Fibroblast of skin of left quadriceps (primary cell): ENCODE measurements at places on chromosomes 4 and X.

DNA sequence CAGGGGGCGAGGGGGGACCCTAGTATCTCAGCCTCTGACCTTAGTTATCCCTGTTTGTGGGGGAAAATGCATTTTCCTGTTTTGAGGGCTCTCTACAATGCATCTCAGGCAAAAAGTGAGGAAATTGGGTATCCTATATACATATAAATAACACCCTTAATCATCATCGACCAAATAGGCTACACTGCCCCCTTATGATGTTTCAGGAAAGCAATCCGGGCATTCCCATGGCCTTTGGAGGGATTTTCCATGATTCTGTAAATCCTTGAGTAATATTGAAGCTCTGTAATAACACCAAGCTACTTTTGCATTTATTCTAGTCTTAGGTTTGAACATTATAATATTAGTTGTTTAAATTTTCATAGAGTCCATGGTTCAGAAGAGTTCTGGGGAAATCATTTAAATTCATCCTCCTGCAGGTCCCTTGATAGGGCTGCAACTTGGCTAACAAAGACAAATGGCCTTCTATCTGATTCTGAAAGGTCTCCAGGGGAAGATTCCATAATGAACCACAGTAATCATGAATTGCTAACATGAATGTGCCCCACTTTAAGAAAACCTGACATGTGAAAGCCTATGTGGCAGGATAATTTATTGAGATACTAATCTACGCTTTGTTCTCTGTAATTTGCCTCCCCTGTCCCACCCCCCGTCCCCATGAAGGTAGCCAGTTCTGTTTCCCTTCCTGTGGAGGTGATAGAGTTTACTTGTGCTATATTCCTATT is 91.5 kb upstream of the SCOC start:
- no peak for DNase-seq

- DNase-seq: no peak
These were observed 435.7 kb upstream of the FMR1 start for GRCh38 chrX:147476008-147476407.

DNA sequence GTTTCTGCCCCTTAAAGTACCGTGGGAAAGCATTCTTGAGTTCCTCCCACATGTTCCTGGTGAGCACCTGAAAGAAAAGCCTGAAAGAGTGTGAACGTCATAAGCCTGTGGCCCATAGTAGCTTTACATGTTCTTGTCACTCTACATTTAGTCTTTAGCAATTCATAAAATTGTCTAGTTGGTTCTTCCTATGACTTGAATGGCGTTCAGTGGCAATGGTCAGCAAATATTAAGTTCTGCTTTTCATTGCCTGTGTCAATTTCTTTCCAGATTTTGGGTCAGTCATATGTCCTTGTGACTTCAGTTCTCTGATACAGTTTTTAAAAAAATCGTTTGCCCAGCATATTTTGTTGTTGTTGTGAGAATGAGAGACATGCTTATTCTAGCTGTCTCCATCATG is 650.0 kb upstream of the BOD1L1 start:
- DNase-seq: no peak

DNA sequence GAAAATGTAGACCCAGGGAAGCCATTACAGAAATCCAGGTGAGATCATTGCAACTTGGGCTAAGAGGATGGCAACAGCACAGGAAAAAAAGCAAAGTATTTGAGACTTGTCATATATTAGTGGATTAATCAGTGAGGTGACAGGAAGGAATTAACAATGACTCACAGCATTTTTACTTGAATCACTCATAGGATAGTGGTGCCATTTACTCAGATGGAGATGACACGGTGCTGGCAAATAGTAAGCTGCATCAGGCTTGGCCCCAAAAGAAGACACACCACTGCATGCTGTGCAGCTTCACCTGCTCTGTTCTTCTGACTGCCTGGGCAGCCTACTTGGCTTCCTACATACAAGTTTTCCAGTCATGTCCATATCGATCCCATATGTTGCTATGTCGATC is 144.8 kb downstream of the FRYL start:
- no peak for DNase-seq

DNA sequence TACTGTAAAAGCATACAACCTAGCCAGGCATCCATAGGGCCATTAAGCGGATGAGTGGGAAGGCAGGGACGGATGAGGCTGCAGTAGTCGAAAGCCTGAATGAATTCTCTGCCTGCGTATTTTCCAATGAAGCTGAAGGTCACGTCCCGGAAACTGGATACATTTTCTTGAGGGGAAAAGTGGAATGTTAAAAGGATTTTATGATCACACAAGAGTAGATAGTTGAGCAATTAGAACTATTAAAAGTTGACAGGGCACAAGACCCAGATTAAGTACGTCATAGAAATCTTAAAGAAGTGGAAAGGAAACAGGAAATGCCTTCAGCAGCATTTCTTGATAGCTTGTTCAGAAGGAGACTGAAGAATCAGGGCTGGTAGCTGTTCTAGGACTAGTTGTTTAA is 98.3 kb upstream of the CXXC4 start:
- no peak for DNase-seq

DNA sequence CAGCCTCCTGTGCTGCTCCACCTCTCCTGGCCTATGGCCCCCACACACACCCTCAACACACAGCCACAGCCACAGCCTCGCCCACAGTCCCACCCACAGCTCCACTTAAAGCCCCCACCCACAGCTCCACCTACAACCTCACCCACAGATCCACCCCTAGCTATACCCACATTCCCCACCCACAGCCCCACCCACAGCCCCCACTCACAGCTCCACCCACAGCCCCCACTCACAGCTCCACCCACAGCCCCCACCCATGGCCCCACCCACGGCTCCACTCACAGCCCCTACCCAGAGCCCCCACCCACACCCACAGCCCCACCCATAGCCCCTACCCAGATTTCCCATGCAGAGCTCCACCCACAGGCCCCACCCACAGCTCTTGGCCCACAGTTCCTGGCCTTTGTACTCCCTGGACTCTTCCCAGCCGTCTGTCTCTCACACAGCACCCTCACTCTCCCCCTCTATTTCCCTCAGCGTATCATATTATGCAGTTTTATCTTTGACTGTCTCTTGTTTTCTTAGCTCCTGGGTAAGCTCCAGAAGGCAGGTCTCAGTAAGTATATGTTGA is 322.5 kb downstream of the EVC2 start:
- DNase-seq: no peak

DNA sequence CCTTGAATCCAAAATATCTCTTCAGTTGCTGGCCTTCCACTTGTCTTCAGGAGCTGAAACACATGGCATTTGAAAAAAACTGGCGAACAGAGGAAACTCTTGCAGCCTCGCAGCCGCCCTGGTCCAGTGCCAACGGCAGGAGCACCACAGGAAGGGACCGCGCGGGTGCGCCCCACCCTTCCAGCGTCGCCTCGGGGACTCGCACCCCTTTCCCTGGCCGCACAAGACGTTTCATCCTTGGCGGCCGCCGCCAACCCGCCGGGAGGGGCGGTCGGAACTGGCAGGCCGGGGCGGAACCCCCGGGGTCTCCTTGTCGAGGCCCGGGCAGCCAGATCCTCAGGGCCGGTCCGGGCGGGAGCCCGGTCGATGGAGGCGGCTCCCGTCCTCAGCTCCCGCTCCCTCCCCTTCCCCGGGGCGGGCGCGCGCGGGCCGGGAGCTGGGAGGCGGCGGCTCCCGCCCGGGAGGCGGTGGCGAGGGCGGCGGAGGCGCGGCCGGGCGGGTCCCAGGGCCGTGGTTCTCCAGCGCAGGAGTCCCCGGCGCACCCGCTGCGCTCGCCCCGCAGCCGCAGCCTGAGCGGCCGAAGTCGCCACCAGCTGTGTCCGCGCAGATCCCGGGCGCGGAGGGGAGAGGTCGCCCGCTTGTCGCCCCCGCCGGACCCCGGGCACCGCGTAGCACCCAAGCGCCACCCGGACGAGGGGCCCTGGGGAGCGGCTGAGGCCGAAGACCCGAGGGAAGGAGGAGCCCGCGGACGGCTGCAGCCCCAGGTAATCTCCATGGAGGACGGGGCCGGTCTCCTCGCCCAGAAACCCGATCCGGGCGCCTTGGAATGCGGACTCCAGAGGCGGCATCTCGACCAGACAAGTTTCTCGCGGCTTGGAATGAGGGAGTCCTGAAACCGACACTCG is 886 bp upstream of the NDST3 start:
- DNase-seq: peak; percentile 28

DNA sequence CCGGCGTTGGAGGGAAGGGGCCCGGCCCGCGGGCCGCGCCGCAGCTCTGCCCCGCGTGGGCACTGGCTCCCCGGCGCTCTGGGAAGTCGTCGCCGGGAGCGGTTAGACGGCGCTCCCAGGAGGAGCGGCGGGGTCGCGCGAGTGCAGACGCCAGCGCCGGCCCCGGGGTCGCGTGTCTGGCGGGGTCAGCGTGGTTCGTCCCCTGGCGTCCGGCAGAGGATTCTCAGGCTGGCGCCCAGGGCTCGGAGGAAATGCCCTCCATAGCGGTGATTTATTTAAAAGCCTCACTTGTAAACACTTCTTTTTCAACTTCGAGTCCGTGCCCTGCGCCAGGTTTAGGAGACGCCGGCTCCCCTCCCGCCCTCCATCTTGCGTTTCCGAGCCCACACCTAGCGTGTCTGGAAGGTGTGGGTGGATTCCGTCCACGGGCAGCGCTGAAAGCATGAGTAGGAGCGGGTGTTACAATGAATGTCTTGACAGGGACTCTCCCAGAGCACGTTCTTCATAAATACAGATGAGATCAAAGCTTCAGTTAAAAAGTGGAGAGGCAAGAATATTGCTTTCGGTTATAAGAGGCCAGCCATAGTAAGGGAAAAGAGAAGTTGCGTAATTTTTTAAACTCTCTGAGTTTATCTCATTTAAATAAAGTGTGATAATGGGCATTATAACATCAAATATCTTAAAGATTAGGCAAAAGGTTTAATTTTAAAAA is 692 bp downstream of the FAM241A start:
- no peak for DNase-seq

GRCh38 chrX:130330706-130331105 is 9.0 kb upstream of the SLC25A14 start:
- peak; percentile 8 for DNase-seq

GRCh38 chrX:16797358-16797757 is 11.1 kb downstream of the TXLNG start:
- no peak for DNase-seq

DNA sequence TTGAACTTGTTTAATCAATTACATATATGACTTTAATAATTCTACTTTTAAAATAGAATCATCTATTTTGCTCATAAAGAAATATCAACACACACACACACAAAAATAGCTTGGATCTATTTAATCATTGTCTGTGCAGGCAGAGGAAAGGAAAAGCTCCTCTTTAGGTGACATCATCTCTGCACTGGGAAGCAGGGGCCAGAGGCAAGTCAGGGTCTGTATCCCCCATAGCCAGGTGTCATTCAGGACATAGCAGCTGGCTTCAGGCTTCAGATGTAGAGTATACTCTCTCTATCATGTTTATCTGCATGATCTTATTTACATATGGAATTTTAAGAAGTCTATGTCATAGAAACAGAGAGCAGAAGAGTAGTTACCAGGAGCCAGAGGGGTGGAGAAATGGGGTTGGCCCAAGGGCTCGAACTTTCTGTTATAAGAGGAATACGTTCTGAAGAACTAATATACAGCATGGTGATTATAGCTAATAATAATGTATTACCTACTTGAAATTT is 110.4 kb upstream of the LDB2 start:
- DNase-seq: no peak

DNA sequence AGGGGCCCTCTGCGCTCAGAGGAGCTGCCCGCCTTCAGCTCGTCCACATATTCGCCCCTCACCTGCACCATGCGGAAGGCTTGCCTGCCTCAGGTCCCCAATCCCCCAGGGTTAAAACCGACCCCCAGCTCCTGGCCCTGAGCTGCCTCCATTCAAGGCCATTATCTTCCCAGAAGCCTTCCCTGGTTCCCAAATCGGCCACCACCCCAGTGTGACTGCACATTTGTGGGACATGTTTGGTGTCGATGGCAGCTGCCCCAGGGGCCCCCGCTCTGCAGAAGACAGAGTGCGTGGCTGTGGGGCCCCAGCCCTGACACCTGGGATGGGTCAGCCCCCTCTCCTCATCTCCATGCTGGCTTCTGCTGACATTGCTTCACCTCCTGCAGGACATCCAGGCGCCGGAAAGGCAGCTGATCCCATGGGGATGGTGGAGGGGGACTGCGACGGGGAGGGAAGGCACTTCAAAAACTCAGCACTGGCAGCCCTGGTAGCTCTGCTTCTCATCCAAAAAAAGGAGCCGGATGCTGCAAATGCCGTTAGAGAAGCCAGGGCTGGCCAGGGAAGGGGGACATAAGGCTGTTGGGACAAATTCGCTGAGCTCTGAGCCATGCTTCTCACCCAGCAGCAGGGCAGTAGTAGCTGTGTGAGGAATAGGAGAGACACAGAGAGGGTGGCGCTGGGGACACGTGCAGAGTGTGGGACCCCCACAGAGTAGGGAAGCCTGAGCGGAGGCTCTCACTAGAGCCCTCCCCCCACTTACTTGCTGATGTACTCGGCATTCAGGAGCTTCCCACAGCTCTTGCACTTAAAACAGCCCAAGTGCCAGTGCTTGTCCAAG is 78.5 kb downstream of the ABLIM2 start:
- no peak for DNase-seq

- no peak for DNase-seq
These were observed 79.3 kb downstream of the FAM114A1 start for GRCh38 chr4:38946919-38947318.

GRCh38 chr4:138982754-138983153 is 32.8 kb upstream of the NOCT start:
- DNase-seq: no peak

GRCh38 chr4:147201016-147201415 is 255.4 kb upstream of the TTC29 start:
- no peak for DNase-seq

DNA sequence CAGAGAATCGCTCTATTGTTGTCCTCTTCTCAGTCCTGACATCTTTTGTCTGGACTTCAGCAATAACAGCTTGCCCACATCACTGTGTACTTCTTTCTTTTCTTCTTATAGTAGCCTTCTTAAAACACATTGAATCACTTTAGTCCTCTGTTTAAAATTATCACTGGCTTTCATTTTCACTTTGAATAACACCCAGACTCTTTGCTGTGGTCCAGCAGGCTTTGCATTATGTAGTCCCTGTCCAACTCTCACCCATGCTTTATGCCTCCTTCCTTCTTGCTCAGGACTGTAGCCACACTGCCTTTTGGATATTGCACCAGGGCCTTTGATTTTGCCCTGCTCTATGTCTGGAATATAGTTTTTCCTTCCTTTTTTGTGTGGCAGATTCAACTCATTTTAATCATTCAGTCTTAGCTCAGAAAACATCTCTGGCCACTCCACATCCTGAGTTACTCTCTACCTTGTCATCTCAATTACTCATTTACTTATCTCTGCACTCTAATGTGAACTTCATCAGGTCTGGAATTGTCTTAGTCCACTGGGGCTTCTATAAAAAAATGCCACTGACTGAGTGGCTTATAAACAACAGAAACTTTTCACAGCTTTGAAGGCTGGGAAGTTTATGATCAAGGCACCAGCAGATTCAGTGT is 168.2 kb downstream of the C4orf33 start:
- no peak for DNase-seq

DNA sequence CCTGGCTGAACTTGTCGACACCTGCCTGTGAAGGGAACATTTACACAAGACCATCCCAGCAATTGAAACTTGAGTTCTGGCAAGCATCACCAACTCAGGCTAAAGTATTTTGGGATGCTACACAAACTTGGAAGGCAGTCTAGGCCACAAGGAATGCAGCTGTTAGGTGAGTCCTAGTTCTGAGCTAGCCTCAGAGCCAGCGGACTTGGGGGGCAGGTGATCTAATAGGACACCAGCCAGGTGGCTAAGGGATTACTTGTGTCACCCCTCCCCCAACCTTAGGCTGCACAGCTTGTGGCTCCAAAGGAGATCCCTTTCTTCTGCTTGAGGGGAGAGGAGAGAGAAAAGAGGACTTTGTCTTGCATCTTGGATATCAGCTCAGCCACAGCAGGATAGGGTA is 62.3 kb upstream of the DKK2 start:
- no peak for DNase-seq

GRCh38 chr4:71445811-71446210 is 107.0 kb downstream of the SLC4A4 start:
- no peak for DNase-seq
